Prostate gland (tissue), 2 donors: ENCODE measurements at places on chromosomes 5 and 9. TPM values are rescaled to one million over a fixed set of nuclear protein-coding genes. Genes with fewer than 3 reads are reported as not detected.

- no peak for DNase-seq
Measured at GRCh38 chr5:96374653-96375052, 58.4 kb downstream of the PCSK1 start.

DNA sequence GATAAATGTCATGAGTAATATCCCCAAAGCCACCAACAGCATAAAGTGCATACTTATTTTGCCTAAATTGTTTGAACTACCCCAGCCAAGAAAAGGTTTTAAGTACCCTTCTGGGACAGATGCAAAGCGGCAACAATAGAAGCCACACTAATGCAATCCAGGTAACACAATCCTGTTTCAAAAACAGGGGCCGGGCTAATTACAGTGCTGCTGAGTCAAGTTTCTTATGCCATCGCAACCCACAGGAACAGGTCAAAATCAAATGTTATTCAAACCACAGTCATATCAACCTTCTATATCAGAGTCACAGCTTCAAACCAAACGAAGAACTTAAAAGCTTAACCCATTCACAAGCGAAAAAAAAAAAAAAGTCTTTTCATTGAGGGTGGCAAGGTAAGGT lies 28.3 kb downstream of the EBF1 start:
- DNase-seq: no peak

GRCh38 chr9:91147079-91147708 lies 214.5 kb downstream of the AUH start:
- no peak for DNase-seq

GRCh38 chr9:14706530-14707140 lies 13.4 kb upstream of the ZDHHC21 start:
- no peak for DNase-seq

- no peak for DNase-seq
Measured at GRCh38 chr5:60232036-60232795, 338.7 kb upstream of the PDE4D start.

The GGTA1 gene
- 1.9 TPM for total RNA-seq
